Hypothalamus (tissue), 51 donors: ENCODE measurements at places on chromosomes 2 and 18.

- DNase-seq = no peak
These were observed 810.1 kb upstream of the ZEB2 start for GRCh38 chr2:145329971-145330370.

DNA sequence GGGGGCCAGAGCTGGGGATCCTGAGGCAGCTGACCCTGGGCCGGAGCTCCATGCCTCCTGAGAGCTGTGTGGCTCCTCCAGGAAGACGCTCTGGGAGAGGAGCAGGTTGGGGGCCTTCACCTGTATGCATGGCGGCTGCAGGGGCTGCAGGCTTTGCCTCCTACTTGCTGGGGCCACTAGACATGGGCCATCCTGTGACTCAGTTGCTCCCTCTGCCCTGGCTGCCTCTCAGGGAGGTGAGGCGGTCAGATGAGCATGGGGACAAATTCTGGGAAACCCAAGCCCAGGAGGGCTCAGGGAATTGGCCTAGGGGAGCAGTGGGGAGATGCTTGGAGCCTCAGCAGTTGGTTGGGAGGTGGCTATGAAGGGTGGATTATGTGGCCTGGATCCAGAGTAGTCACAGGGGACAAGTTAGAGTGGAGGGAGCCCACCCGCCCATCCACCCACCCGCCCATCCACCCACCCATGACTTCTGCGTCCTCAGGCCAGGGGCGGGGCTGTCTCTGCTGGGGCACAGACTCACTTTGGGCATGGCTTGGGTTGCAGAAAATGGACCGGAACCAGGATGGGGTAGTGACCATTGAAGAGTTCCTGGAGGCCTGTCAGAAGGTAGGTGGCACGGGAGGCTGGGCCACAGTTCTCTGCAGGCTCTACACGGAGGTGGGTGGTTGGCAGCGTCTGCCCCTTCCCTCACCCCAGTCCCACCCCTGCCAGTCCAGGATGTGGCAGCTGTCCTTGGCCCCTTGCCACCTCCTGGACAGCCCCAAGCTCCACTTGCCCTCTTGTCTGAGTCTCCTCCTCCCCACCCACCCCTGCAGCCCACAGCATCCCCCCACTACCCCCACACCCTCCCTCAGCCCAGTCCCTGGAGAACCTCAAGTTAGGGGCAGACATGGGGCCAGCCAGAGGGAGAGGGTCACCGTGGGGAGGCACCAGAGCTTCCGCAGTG lies 19.5 kb upstream of the FAHD2A start:
- no peak for DNase-seq

DNA sequence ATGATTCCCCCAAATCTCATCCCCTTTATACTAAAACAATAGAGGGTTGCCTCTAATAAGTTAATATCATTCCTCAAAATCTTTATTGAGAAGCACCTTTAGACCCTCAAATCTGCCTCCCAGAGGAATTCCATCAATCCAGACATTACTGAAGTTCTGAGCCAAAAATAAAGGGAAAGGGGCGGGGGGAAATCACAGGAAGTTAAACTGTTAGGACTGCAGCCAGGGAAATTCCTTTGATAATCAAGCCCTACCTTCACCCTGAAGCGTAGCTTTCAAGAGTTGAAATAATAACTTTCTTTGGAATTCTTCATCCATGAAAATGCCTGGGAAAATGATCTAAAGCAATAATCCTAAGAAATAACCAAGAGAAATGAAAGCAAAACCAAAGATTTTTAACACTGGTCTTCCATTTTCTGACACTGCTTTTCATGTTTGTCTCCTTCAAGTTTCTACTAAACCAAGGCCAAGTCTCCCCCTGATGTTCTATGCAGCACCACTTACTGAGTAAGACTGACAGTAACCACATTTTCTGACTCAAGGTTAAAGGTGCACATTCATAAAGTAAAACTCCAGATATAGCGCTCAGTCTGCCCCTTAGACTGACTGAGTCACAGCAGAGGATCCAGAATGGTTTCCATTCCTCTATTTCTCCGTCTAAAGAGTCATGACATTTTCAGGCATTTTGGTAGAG lies 78.2 kb downstream of the TCF4 start:
- no peak for DNase-seq

GRCh38 chr18:79989195-79989497 lies 783 bp upstream of the TXNL4A start:
- DNase-seq = no peak

GRCh38 chr18:48840491-48840877 lies 110.3 kb downstream of the SMAD7 start:
- peak; percentile 69 for DNase-seq

DNA sequence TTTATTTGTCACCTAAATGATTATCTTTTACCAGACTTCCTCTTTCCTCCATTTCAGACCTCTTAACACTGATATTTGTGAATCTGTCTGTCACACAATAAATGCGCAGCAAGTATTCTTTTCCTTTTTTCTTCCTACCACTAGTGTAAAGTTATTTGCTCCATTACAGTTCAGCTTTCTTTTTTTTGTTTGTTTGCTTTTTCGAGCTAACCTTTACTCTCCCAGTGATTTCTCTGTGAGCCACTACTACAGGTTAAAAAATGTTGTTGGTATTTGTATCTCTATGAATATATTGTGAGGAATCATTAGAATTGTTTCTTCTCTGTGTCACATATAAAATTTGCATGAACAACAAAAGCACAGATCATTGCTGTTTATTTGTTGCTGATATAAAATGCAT lies 854.0 kb upstream of the GCFC2 start:
- DNase-seq = no peak

GRCh38 chr2:207316484-207316883 lies 150.7 kb upstream of the KLF7 start:
- DNase-seq = no peak

GRCh38 chr2:110816404-110817365 lies 84.3 kb downstream of the ACOXL start:
- no peak for DNase-seq

DNA sequence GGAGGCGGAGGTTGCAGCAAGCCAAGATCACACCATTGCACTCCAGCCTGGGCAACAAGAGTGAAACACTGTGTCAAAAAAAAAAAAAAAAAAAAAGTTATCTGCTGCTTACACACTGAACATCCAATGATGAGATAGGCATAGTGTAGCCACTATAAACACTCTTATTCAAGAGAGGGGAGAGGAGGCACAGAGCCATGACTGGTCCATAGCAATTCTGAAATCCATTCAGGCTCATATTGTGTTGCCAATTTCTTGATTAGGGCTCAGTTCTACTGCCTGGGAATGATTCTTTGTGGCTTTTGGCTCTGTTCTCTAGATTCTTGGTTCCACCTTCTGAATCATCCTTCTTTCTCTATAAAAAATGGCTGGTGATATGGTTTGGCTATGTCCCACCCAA lies 136.1 kb downstream of the ZFP36L2 start:
- DNase-seq = no peak

DNA sequence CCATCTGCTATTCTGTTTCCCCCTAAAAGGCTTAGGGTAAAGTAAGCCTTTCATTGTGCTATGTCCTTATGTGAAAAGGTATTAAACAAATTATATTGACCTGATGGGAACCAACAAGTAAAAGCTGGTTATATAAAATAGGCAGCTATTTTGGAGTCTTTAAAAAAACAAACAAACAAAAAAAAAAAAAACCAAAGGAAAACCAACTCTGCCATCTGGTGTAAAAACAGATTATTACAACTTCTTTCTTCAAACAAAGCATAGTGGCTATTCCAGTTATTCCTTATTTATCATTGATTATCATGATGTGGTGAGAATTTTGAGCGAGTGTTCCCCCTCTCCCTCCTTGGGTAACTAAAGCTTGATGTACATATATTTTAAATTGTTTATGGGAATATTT lies 122.3 kb upstream of the FHL2 start:
- no peak for DNase-seq

- no peak for DNase-seq
These were observed 792.6 kb downstream of the CPS1 start for GRCh38 chr2:211349031-211349430.

DNA sequence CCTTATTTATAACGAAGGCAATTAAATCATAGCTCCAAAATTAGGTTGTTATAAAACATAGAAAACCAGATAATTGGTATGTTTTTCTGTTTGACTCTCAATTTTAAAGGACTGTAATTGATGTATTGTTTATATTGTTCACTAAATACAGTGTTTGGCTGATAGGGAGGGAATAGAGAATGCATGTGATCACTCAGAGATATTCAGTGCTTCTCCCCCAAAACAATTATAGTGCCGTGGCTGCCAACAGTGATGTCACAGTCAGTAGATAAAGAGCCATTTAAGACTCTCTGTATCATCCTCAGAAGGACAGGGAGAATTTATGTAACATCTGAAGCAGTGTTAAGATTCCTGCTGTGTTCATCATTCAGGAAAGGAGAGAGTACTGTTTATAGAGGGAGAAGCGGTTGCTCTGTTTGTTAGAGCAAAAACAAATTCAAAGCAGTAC lies 69.6 kb downstream of the PHLPP1 start:
- peak; percentile 41 for DNase-seq
